ENCODE measurements at places on chromosomes 13 and 19. TPM values are rescaled to one million over a fixed set of nuclear protein-coding genes. Genes with fewer than 3 reads are reported as not detected.

The MPND gene
- 9.0 TPM for polyA plus RNA-seq

DNA sequence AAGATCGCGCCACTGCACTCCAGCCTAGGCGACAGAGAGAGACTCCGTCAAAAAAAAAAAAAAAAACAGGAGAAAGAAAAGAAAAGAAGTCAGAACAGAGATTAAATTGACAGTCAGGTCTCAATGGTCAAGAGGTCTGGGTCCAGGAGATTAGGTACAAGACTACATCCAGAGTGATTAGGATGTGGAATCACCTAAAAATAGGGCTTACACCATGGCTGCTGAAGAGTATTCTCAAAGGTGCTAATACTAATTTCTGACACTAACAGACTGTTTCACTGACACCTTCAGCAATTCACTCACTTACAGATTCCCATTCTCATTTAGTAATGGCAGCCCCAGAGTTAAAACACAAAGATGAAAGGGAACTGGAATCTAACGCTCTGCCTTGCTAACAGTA lies 91.7 kb downstream of the TBC1D4 start:
- no peak for DNase-seq

GRCh38 chr13:76836311-76836710 lies 49.9 kb downstream of the KCTD12 start:
- no peak for DNase-seq

DNA sequence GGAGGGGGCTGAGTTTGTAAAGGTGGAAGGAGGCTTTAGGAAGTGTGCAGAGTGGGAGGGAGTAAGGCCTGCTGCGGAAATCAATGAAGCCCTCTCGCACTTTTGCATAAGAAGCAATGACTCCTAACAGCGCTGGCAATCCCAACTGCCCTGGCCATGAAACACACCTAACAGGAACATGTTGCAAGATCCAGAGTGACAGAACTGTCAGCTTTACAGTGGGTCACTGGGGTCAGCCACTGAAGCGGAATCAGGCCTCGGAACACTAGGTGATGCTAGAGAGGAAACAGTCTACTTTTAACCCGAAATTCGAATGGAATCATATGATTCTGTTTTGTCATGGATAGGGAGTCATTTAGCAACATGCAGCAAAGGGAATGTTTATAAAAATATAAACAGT lies 54.4 kb downstream of the FGF14 start:
- DNase-seq, result no peak

GRCh38 chr19:15108145-15108844 lies 1.1 kb downstream of the SYDE1 start:
- no peak for DNase-seq

DNA sequence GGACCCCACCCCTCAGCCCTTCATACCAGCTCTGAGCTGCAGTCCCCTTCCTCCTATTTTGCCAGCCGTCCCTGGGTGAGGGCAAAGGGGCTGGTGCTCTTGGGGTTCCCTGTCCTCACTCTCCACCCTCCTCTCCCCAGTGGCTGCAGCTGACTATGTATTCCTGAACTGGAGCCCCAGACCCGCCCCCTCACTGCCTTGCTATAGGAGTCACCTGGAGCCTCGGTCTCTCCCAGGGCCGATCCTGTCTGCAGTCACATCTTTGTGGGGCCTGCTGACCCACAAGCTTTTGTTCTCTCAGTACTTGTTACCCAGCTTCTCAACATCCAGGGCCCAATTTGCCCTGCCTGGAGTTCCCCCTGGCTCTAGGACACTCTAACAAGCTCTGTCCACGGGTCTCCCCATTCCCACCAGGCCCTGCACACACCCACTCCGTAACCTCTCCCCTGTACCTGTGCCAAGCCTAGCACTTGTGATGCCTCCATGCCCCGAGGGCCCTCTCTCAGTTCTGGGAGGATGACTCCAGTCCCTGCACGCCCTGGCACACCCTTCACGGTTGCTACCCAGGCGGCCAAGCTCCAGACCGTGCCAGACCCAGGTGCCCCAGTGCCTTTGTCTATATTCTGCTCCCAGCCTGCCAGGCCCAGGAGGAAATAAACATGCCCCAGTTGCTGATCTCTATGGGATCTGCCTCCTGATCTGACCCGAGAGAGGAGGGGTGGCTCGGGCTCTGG lies 2.4 kb downstream of the COX7A1 start:
- no peak for DNase-seq
